Activated CD8-positive, alpha-beta memory T cell treated with anti-CD3 and anti-CD28 coated beads, Interleukin-2, amount 10 ng/mL, durations not matched to agents 7 days and 5 days (primary cell): ENCODE measurements at places on chromosomes 7 and 10. TPM values are rescaled to one million over a fixed set of nuclear protein-coding genes. Genes with fewer than 3 reads are reported as not detected.

DNA sequence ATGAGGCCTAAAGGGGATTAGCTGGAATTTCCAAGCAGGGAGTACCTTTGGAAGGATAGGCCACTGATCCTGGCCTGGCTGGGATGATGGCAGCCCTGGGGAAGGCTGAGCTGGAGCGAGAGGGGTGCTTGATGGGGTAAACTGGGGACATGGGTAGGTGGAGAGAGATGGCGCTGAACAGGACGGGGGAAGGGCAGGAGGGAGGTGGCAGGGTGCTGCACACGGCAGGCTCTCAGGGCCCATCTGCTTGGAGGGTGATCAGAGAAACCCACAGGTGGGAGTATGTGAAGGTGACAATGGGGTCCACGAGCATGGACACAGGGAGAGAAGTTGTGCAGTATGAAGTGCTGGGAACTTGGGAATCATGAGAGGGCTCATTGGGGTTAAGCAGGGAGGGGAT is 10.3 kb downstream of the MAT1A start:
- peak; percentile 34 for DNase-seq

- no peak for DNase-seq
Measured at GRCh38 chr10:34088208-34088794, 726.8 kb downstream of the PARD3 start.

DNA sequence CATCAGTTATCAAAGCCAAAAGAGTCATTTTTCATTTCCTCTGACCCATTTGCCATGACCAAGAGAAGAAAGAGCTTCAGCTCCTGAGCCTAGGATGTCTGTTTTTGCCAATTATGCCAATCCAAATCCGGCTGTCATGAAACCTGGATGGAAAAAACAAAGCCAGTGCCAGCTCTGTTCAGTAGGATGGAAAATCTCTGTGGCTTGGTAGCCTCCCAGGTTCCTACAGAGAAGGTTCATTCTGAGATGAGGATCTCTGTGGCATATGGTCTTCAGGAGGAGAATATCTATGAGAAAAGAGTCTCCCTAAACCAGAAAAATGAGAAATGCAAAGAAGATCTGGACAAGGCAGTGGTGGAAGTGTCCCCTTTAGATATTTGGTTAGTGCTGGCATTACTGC is 475.4 kb downstream of the CNTNAP2 start:
- no peak for DNase-seq

DNA sequence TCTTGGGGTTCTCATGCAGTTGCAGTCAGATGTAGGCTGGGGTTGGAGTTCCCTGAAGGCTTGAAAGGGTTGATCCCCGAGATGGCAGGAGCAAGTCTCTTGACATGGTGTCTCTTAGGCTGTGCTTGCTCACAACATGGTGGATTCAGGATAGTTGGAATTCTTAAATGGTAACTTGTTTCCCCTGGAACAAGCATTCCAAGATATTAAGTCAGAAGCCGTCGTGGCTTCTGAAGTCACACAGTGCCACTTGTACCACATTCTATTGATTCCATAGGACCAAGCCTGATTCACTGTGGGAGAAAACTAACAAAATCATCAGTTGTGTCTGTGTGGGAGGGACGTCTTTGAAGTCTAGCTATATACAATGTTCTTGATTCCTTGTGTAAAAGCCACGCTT is 3.5 kb upstream of the SLC35B4 start:
- DNase-seq, result no peak

GRCh38 chr7:151416941-151417315 is 7.1 kb upstream of the WDR86 start:
- DNase-seq, result no peak

DNA sequence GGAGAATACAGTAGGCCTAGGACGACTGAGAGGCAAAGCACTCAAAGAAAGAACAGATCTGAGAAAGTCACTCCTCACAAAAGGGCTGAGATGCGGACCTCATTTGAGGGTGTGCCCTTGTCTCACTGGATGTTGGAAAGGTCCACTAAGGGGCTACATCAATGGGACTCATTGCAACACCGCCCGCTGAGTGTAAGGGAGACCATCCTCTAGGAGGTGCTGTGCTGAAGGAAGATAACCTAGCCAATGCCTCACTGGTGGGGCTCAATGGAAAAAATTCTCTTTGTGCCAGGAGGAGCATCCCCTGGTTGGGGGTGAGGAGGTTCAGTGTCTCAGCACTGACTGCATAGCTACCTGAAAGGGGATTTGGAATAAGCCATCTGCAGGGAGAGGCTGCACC is 758.7 kb upstream of the CELF2 start:
- DNase-seq, result no peak

DNA sequence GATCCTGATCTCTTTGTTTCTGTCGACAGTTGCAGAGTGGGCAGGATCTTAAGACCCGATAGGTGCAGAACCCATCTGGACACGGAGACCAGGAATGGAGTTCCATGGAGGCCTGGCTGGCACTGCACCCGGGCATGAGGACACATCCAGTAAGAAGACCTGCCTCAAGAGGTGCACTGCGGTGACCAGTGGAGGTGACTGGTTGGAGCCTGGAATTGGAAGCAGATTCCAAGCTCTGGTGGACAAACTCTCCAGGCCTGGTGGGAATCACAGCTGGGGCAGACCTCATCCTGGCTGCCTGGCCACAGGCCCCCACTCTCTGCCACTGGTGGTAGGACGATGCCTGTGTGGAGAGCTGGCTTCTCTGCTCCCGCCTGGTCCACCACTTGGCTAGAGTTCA is 31.0 kb downstream of the ZNF775 start:
- DNase-seq, result no peak

GRCh38 chr7:30880941-30881340 is 30.7 kb upstream of the AQP1 start:
- DNase-seq, result no peak

GRCh38 chr7:96188591-96188991 is 133.3 kb downstream of the SLC25A13 start:
- no peak for DNase-seq

GRCh38 chr7:91082852-91083495 is 181.3 kb upstream of the FZD1 start:
- DNase-seq, result no peak

DNA sequence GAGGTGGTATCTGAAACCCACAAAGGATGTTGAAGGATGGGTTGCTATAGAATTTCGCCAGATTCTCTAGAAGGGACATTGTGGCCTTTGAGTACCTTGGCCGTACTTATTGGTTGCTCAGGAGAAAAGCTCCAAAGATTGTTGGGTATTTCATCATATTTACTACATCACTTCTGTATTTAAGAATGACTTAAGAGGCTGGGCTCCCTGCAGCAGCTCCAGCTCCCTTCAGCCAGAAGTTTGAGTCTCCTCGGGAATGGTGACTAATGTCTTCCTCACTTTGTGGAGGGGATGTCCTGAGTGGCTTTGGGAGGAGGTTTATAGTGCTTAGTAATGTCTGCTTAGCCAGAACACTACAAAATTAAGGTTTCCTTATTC is 18.1 kb downstream of the MINDY4 start:
- DNase-seq, result peak; percentile 30

GRCh38 chr7:127863082-127863481 is 168.2 kb downstream of the LRRC4 start:
- DNase-seq, result no peak

DNA sequence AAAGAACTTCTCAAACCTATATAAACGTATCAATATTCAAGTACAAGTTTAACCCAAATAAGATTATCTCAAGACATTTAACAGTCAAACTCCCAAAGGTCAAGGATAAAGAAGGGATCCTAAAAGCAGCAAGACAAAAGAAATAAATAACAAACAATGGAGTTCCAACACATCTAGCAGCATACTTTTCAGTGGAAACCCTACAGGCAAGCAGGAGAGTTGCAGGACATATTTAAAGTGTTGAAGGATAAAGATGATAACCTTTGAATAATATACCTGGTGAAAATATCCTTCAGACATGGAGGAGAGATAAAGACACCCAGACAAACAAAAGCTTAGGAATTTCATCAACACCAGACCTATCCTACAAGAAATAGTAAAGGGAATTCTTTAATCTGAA is 82.8 kb downstream of the TES start:
- DNase-seq, result no peak

- no peak for DNase-seq
Measured at GRCh38 chr10:49666054-49666615, 13.3 kb upstream of the C10orf53 start.

- no peak for DNase-seq
Measured at GRCh38 chr7:101020444-101020843, 563 bp downstream of the MUC17 start.

GRCh38 chr10:90592638-90593302 is 265.1 kb downstream of the HTR7 start:
- no peak for DNase-seq

- no peak for DNase-seq
Measured at GRCh38 chr7:135599471-135599870, 41.8 kb downstream of the NUP205 start.

DNA sequence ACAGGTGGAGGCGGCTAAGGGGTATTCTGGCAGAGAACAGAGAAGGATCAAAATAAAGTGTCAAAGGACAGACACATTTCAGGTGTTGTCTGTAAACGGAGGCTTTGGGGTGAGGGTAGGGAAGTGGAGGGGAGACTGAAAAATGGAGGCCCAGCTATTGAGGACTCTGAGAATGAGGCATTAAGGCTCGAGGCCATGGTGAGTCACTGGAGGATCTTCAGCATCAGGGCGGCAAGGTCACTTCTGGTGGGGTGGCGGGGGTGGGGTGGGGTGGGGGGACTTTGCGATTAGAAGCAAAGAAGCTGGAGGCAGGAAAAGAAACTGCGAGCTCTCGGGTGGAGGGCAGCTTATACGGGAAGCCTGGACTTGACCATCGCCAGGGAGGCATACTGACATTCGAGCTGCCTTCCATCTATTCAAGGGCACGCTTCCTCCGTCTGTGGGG is 58.4 kb upstream of the PCGF5 start:
- peak; percentile 43 for DNase-seq

GRCh38 chr10:76717141-76717540 is 920.5 kb downstream of the KCNMA1 start:
- no peak for DNase-seq

GRCh38 chr7:20438694-20439376 is 108.1 kb downstream of the ITGB8 start:
- no peak for DNase-seq

DNA sequence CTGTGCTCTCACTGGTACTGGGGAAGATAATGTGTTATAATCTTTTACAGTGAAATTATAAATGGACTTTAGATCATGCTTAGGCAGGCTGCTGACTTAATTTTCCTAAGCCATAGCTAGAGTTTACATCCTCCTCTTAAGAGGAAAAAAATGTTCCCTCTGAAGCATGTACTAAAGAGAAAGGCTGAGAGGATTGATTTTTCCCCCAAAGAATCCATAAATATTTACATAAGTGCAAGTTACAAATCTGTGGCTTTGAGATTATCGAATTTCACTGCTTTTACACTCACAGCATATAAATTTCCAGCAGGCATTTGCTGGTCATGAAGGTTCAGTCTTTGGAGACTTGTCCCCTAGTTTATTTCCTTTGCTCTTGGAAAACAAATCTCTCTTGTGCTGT is 43.7 kb downstream of the CREB5 start:
- no peak for DNase-seq

DNA sequence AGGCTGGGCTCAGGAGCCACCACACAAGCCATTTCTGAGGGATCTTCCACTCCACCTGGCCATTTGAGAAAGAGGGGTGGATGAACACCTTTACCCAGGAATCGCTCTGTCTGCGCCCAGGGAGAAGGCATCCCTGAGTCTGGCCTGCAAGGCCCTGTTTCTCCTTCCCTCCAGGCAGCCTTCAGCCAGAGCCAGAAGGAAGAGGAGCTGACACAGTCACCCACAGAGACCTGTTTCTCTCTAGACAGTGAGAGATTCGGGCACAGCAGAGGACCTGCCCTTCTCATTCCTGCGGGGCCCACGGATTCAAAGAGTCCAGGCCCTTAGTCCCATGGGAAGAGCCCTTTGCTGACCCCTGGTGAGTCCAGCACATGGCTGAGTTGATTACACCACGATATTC is 127.5 kb upstream of the TNS3 start:
- DNase-seq, result no peak

- no peak for DNase-seq
Measured at GRCh38 chr10:52232561-52233350, 81.3 kb upstream of the DKK1 start.

- DNase-seq, result no peak
Measured at GRCh38 chr7:98956937-98957336, 78.6 kb downstream of the TRRAP start.

GRCh38 chr7:94067506-94067905 is 63.4 kb upstream of the BET1 start:
- DNase-seq, result no peak

- DNase-seq, result no peak
Measured at GRCh38 chr10:44881649-44882048, 29.5 kb upstream of the TMEM72 start.

GRCh38 chr10:102527546-102527945 is 23.8 kb downstream of the SUFU start:
- no peak for DNase-seq

DNA sequence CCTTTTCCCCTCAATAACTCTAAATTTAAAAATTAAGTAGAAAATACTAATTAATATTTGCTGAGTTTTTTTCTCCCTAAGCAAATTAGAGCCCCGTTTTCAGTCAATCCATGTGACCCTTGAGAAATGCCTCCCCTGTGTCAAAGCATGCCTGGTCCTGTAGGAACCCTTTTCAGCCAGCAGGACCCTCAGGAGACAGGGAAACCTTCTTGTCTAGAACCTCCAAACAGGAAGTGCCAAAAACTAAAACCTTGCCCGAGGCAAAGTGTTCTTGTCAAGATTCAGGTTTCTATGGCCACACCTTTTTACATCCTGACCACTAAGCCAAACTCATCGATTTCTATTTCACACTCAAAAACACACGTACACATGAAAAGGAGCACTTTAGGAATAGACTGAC is 60.1 kb upstream of the NFE2L3 start:
- peak; percentile 48 for DNase-seq

GRCh38 chr10:60194421-60194820 is 195.3 kb downstream of the ANK3 start:
- no peak for DNase-seq

NEURL1 gene
- total RNA-seq, result 2.2 TPM

CCL26 gene
- total RNA-seq, result not detected

NME8 gene
- not detected for total RNA-seq

C7orf25 gene
- 6.8 TPM for total RNA-seq

NOS3 gene
- total RNA-seq, result 10.8 TPM

SEC31B gene
- 120 TPM for total RNA-seq

IFRD1 gene
- total RNA-seq, result 46.4 TPM

CCDC172 gene
- total RNA-seq, result not detected

ZNF239 gene
- total RNA-seq, result not detected

PSAP gene
- total RNA-seq, result 118 TPM

ADAP1 gene
- total RNA-seq, result 30.8 TPM

PNLIP gene
- total RNA-seq, result not detected

CCDC186 gene
- total RNA-seq, result 17.9 TPM

MPP7 gene
- total RNA-seq, result 3.7 TPM

GTPBP10 gene
- 29.1 TPM for total RNA-seq

TDRD1 gene
- total RNA-seq, result 0.15 TPM

TYW1 gene
- total RNA-seq, result 13.4 TPM

PUS7 gene
- total RNA-seq, result 13.1 TPM

SYT15B gene
- total RNA-seq, result 0.26 TPM
